ENCODE measurements at places on chromosomes 5 and 9.

GRCh38 chr5:168120401-168121137 lies 170.9 kb upstream of the WWC1 start:
- DNase-seq = no peak

- DNase-seq = no peak
These were observed 21.4 kb upstream of the PITX1 start for GRCh38 chr5:135055396-135055795.

- no peak for DNase-seq
These were observed 111.0 kb upstream of the IL7R start for GRCh38 chr5:35745660-35746059.

DNA sequence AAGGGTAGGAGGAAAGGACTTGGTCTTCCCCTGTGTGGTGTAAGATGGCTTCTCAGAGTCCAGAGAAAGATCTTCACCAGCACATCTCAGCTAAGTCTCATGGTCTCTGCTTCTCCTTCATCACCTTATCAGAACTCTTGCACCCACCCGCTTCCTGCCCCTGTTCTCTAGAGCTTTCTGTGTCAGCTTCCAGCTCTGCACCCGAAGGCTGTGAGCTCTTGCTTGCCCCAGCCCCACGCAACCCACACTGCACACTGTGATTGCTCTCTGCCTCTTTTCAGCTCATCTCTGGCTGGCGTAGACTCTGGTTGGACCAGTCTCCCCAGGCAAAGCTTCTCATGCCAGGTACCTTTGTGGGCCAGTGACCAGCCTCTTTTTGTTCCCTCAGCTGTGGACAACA lies 93.2 kb upstream of the RAPGEF1 start:
- DNase-seq = no peak

DNA sequence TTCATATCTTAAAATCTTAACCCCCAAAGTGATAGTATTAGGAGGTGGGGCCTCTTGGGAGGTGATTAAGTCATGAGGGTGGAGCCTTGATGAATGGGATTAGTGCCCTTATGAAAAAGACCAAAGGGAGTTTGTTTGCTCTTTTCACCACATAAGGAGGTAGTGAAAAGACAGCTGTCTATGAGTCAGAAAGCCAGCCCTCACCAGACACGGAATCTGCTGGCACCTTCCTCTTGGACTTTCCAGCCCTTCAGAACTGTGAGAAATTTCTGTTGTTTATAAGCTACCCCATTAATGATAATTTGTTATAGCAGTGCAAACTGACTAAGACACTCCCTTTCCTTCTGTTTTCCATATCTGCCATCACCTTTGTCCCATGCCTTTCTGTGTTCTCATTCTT lies 20.8 kb downstream of the IFNB1 start:
- peak; percentile 18 for DNase-seq

DNA sequence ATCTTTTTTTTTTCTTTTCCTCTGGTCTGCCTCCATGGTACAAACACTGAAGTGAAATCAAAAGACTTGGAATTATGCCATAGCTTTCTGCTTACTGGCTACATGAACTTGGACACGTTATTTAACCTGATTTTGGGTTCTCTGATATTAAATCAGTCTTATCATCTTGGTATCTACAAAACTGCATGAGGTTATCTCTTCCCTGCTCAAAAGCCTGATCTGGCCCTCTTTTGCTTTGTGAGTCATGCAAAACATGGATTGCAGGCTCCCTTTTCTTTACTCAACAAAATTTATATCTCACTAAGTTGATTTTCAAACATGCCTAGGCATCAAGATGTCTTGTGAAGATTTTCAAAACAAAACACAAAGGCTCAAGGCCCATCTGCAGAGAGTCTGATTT lies 45.9 kb upstream of the FST start:
- no peak for DNase-seq

DNA sequence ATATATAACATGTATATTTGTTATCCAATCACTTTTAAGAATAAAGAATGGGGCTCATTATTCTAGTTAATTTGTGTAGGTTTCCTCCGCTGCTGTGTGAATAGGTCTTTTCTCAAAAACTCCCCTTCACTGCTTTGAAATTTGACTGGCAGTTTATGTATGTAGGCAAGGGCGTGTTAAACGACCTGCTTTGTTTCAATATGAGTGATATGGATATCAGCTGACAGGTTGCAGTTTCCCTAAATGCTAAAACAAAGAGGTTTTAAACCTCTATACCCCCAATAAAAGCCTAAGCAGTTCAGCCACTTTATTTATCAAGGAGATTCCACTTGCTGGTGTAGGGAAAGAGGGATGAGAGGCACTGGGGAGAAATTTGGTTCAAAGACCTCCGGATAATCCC lies 159.6 kb downstream of the TMEM167A start:
- no peak for DNase-seq

DNA sequence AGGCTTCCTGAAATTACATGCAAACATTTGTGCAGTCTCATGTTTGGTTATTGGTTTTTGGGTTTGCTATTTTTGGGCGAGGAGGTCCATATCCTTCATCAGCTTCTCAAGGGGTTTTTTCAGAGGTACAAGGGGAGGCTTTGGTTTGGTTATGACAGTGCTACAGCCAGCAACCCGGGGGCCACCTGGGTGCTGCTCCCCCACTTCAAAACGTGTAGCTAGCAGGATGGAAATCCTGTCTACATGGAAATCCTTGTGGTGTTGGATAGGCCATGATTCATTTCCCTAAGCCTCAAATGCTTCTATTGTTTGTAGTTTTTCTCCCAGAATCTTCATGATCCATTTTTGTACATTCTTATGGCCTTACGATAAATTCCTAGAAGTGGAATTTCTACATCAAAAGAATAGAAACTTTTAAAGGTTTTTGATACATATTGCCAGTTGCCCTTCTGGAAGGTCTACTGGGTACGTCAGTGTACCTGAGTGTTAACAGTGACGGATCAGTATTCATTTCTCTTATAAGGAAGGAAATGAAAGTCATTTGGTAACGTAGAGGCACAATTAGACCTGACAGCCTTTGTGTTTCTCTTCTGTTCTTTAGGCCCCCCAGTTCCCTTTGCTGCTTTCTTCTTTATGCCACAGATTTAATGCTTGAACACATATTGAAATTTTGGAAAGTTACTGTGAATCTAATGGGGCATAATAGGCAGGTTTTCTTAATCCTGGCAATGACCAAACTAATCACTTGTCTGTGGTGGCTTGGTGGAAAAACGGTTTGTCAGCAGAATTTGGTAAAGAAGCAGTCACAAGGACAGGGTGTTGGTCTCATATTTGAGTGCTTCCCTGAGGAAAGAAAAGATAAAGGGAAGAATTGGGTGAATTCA lies 69.7 kb upstream of the ABL1 start:
- DNase-seq = peak; percentile 67

DNA sequence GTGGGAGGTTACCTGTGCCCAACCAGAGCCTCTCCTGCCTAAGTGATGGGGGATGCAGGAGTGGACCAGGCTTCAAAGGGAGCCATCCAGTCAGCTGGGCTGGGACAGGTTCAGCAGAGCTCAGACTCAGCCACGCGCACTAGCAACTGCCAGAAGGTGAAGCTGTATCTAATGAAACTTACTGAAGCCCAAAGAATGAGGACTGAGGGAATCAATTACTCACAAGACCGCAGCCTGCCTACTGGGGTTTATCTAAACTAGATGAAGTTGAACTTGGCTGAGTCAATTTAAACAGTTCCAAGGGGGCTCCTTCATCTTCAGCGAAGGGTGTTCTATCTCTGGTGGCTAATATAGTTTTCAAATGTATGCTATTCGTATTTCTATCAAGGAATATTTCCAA lies 11.4 kb downstream of the HAND1 start:
- DNase-seq = no peak

- DNase-seq = peak; percentile 97
These were observed 29.1 kb downstream of the TSPAN17 start for GRCh38 chr5:176676361-176676824.

GRCh38 chr5:16260000-16260399 lies 80.4 kb upstream of the MARCHF11 start:
- DNase-seq = no peak

GRCh38 chr5:109485030-109485429 lies 75.3 kb upstream of the PJA2 start:
- no peak for DNase-seq

DNA sequence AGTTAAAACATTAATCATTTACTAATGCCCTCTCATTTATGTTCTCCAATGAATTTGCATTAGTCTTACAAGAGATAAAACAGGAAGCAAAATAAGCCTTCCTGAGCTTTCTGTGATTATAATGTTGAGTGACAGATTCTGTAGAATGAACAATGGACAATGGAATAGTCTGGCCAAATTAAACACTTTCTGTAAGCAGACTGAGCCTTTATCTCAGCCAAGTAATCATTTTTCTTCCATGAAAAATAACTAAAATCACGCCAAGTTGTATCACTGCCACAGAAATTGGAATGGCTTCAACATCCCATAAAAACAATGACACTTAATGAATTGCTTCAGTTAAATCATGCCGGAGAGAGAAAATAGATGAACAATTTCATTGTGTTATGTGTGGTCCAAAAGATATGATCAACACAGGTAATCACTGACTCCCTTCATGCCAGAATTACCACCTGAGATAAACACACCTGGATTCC lies 63.0 kb downstream of the TSSK1B start:
- DNase-seq = no peak

GRCh38 chr5:1497242-1497777 lies 26.4 kb downstream of the LPCAT1 start:
- no peak for DNase-seq

DNA sequence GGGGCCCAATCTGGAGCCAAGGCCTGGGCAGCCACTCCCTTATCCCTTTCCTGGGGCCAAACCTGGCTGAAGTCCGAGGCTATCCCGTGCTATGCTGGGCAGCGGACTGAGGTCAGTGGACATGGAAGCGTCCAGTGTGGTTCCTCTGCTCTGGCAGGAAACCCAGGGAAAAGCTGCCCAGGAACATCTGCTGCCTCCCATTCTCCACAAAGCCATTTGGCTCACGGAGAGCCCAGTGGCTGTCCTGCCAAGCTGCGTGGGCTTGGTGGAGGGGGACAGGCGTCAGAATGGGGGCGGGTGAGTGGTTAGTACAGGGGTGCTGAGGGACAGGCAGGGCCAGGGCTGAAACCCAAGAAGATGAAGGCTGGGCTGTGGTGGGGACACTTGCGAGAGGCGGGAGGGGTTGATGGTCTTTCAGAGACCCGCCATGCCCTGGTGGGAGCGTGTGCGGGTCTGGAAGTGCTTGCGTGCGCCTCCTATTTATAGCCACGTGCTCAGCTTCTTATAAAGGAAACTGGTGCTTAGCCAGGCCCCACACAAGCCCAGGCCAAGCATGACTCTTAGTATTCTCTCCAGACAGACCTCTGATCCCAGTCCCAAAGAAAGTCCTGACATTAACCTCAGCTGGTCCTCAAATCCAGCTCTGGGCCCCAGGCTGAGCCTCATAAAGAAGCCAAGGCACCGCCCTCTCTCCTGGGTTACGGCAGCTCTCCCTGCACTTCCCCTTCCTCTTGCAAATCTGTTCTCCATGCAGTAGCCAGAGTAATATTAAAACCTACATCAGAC lies 9.4 kb upstream of the SLC6A7 start:
- no peak for DNase-seq

DNA sequence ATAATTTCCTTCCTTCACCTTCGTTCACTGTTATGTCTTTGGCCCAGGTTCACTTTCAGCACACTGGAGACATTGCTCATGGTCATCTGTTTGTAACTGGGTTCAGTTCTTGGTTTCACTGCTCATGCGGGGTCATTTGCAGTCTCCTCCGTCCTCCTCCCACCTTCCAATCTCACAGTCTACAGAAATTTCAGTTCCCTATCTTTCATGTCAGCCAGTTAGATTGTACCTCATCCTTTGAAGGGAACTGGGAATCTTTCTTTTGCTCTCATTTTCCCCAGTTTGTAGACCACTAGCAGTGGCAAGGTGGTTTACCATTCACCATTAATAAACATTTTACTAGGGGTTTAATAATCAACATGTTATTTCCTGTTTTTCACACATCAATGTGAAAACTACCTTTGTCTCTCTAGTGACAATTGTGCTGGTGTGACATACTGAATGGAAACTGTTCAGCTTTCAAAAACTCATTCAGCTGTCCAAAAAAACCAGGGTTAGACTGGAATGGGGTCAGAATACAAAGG lies 100.9 kb upstream of the IL6ST start:
- DNase-seq = no peak

GRCh38 chr9:37564916-37565315 lies 11.3 kb downstream of the FBXO10 start:
- no peak for DNase-seq

GRCh38 chr9:120480707-120481106 lies 99.3 kb downstream of the CDK5RAP2 start:
- no peak for DNase-seq

DNA sequence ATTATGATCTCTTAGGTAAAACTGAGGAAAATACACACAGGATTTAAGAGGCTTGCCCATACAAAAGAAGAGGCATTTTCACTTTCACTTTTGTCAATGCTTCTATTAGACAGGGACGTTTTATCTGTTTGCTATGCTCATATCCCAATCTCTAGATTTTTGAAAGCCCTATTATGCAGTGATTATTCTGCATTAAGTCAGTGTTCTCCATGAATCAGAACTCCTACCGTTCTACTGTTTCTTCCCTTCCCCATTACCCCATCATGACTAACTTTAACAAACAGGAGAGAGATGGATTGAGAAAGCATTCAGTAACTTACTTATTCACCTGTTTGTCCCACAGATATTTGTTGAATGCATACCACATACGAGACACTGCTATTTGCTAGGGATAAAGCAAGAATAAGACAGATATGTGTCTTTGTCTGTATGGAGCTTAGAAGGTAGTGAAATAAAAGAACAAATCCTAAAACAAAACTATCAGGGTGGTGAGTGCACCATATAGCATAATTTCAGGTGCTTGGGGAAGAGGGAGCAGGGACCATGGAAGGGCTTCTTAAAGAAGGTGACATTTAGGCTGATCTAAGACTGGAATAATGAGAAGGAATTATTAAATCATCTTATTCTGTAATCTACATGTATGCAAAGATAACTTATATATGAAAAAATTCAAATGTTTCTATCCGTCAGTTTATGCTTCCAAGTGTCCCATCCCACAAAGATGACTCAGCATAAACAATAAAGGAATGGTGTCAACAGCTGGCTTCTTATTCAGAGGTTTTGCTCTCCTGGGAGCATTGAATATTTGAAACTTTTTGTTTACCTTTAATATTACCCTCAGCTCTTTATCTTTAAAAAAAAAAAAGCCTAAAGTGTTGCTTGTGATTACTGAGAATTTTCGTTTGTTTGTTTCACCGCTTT lies 328.1 kb downstream of the HINT1 start:
- DNase-seq = peak; percentile 12

DNA sequence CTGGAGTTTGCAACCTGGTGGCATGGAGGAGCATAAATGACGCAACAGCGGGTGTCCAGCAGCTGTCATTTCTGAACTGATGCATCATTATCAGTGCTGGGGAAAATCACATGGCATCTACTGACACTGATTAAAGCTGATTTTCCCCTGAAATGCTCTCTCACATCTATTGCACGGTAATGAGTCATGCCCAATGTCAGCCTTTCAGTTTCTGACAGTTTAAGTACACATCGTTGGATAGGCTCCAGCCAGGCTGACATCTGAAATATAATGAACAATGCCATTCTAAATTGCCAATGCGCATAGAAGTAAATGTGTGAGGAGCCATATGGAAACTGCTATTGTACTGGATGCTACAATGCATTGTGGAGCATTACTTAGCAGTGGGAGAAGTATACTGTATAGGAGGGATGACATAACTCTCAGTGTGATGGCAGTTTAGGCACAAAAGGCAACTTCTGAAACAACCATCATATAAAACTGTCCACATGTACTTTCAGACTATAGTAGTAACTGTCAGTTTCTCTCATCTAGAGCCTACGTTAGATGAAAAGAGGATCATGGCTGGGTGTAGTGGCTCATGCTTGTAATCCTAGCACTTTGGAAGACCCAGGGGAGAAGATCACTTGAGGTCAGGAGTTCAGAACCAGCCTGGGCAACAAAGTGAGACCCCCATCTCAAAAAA lies 389.3 kb upstream of the DMAC1 start:
- no peak for DNase-seq

GRCh38 chr5:32526810-32527209 lies 58.5 kb upstream of the SUB1 start:
- no peak for DNase-seq

Data from fibroblast of skin of back (primary cell).